ENCODE measurements at places on chromosomes 12 and 14.

DNA sequence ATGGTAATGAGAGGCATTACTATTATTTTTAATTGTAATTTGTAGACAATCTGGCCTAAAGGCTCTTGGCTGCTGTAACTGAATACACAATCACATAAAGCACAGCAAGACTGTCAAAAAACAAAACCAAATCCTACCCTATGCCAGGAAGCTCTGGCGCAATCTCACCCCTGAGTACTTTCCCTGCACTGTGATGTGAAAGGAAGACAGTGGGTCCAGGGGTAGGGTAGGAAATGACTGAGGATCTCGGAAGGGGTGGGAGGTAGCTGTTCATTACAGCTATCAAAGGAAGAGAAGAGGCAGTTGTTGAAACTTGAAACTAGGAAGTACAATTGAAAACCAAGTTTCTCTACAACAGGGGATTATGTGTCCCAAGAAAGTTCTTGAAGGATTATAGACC, 202.8 kb downstream of the ANO2 start:
- no peak for DNase-seq

GRCh38 chr14:61531465-61532122, 163.7 kb upstream of the HIF1A start:
- DNase-seq: no peak

DNA sequence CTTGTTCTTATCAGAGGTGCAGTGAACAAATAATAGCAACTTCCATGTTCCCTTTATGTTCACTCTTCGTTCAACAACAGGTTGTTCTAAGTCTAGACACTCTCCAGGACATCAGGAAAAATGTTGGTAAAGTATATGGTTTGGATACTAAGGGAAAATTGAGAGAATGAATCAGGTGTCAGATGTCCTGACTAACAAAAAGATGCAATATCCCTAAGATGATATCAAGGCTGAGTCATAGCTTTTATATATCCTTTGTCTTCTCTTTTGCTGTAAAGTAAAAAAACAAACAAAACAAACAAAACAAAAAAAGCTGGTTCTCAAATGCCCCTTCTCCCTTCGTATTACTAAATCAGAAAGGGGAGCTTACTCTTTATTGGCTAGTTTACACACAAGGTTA, 11.1 kb downstream of the GLIPR1L1 start:
- DNase-seq: no peak

DNA sequence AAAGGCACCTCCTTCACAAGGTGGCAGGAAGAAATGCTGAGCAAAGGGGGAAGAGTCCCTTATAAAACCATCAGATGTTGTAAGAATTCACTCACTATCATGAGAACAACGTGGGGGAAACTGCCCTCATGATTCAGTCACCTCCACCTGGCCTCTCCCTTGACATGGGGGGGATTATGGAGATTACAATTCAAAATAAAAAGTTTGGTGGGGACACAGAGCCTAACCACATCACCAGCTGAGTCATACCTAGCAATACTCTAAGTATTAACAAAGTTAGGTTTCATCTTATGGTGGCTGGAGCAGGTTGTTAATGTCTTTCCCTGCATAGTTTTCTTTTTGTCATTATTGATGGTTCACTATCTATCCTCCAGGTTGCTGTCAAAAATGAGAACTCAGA, 113.2 kb upstream of the PPFIA2 start:
- no peak for DNase-seq

DNA sequence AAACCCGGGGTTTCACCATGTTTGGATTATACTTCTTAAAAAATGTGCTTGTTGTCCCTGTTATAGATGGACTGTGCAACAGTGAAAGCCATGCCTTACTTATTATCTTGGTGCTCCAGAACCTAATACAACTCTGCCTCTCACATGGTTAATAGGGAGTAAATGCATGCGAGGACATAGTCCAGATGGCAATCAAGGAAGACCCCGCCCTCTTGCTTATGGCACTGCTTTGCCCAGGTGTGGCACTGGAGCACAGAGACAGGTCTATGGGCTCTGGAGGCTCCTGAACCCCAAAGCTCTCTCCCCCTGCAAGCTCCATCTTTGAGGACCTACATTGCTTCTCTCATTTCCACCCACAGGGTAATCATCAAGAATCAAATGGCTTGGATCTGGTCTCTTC, 162.1 kb upstream of the NTF3 start:
- DNase-seq: no peak

GRCh38 chr14:42421377-42422078, 814.9 kb downstream of the LRFN5 start:
- DNase-seq: no peak

GRCh38 chr12:75481774-75482173, 1.2 kb downstream of the GLIPR1 start:
- no peak for DNase-seq

DNA sequence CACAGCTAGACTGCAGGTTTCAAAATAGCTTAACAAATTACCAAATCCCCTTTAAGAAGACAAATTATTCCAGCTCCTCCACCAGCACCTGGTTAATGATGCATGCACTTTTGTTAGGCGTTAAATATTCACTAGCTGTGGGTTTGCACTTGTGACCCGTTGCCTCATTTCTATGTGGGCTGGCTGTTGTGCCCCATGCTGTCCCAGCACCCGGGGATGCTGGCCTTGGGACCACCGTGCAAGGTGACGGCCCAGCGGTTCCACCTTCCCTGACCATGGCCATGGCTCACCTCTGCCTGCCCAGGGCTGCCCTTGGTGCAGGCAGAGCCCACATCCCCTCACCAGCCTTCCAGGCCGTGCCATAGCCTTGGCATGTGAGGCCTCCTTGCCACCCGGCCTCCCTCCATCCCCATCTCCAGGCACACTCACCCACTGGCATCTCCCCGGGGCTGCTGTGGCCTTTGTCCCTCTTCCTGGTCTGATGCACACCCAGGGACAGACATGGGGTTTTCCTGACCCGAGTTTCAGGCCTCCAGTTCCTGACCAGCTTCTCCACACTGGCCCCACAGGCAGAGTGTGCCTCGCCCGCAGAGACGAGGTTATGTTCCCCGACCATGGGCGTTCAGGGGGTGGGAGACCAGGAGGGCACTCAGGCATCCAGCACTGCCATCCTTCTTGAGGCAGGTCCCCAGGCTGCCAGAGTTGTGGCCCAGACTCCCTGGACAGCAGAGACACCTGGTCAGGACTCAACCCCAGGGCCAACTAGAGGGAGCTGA, 20.3 kb upstream of the C14orf180 start:
- DNase-seq: no peak

DNA sequence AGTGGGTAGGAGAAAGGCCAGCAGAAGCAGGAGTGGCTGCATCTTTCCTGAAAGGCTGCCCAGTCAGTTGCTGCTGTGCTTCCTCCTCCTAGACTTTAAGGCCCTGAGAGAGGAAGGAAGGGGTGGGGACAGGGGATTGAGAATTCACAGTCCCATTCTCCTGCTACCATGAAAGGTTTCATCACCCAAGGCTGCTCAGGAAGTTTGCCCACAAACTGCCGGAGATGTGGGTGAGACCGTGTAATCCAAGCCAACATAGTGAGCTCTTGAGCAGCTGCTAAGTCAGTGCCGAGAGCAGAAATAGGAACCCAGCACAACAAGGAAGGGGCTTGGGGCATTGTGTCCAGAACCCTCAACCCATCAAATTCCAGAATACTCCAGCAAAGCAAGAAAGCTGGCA, at the start of gene CTSG:
Gene CTSG (minus strand): TSS at position 69 of the 400 bp plus-strand sequence. CDS start 27 bp downstream, at position 42.
- DNase-seq: no peak

DNA sequence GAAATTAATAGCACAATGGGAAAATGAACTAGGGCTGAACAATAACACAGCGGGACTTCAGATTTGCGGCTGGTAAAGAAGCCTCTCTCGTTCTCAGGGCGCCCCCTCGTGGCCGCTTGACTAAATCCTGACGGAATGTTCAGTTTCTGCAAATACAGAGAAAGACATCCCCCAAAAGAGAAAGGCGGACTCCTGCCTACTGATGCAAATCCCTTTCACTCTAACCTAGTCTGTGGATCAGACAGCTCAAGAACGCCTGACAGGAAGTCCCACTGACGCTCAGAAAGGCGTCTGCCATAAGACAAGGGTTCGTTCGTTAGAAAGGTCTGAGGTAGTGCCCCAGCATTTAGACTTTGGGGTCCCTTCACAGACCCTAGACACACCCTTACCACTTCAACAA, 2.5 kb downstream of the NUAK1 start:
- peak; percentile 56 for DNase-seq

- no peak for DNase-seq
These were observed 106.5 kb upstream of the PRKD1 start for GRCh38 chr14:30034152-30034551.

GRCh38 chr12:52233462-52234207, 592 bp downstream of the KRT7 start:
- DNase-seq: no peak

DNA sequence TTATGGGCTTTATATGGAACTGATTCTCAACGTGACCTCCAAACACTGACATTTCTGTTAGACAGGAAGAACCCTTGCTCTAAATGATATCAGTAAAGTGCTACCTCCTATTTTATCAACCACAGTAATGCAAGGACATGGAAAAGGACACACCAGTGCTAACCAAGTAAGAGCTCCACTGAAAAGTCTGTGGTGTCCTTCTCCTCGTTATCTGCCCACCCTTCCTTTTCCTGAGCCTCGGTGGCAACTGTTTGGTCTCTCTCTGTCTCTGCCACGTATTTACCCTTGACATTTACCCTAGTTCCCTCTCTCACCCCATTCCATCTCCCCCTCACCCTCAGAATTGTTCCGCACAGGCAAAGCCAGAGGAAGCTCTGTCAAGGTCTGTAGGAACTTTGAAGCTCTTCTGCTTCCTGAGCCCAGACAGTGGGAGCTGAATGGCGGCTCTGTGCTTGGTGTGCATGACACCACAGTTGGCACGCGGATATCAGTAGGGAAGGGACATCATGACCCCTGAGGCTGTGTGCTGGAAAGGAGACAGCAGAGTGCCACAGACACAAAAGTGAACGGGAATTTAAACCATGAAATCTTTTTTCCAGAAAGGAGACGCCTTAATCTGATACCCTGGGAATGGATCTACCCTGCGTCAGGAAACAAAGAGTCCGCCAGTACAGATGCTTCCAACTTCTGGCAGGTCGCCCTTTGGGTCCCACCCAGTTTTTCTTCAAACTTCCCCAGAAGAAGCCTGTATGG, 50.8 kb downstream of the NTN4 start:
- DNase-seq: no peak

DNA sequence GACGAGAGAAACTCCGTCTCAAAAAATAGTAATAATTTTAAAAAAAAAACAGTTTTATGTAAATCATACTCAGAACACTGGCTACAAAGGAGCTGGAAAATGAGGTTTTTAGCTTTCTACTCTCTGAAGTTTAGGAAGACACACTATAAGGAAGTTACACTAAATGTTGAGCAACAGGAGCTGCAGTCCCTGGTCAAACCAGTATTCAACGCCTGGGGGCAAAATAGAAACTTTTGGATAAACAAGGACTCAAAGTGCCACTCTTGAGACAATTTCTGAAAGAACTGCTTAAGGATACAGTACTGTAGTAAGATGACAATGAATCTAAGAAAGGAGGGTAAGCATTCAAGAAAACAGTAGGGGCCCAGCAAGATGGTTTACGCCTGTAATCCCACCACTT, 29.3 kb downstream of the ACTR6 start:
- DNase-seq: no peak

DNA sequence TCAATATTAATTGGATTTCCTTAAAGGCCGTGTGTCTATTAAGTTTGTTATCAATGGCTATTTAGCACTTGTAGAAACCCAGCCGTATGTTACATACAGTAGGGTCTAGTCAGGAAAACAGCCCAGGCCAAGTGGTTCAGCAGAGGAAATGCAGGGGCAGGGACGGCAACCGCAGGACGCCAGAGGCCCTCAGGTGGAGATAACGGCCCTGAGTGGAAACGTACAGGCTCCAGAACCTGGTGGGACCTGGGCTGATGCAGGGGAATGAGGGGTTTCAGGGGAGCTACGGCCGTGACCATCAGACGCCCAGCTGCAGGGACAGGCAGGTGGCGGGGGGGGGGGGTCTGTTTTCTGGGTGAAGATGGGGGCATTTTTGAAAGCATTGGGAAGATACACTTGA, 3.7 kb upstream of the ANKLE2 start:
- no peak for DNase-seq

- DNase-seq: no peak
These were observed 28.1 kb upstream of the CD9 start for GRCh38 chr12:6172086-6172485.

DNA sequence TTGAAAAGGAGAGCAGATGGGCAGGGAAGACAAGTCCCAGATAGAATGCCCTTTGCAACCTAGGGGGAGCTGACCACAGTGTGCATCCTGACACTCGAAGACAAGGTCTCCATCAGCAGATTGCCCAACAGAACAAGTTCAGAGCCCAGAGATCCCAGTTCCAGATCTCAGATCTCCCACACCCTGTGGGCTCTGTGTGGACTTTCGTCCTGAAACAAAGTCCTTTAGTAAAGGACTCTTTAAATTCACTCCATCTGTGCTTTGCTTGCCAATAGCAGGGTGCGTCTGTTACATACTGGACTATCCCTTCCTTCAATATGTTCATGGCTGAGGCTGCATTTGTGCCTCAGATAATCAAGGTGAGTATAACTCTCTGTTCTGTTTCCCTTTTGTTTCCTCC, 8.7 kb upstream of the C1RL start:
- no peak for DNase-seq

- DNase-seq: no peak
These were observed 84.2 kb downstream of the LRRK2 start for GRCh38 chr12:40309001-40309400.

- DNase-seq: no peak
These were observed 4.9 kb upstream of the AP1G2 start for GRCh38 chr14:23572524-23572828.

DNA sequence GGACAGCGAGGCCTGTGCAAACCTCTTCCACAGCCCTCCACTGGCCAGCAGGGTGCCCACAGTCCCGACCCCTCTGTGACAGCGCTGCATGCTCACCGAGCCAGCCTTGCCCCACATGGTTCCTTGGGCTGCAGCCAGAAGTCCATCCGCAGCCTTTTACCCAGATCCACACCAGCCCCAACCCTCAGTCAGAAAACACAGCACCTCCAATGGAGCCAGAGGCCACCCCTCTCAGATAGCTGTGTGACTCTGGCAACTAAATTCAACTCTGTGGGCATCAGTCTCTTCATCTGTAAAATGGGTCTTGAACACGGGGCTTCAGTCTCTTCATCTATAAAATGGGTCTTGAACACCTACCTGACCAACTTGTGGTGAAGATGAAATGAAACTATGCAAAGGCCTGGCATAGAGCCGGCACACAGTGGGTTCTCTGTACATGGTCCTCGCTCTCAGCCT, 38.0 kb downstream of the NFKBIA start:
- no peak for DNase-seq

- DNase-seq: no peak
These were observed 110.4 kb downstream of the DAD1 start for GRCh38 chr14:22478670-22479069.

GRCh38 chr14:102499401-102500157, 10.0 kb downstream of the ANKRD9 start:
- DNase-seq: no peak
